ENCODE measurements at places on chromosomes 4 and X. TPM values are rescaled to one million over a fixed set of nuclear protein-coding genes. Genes with fewer than 3 reads are reported as not detected.

OPRPN gene
- not detected for total RNA-seq

DOK7 gene
- not detected for total RNA-seq

TBC1D25 gene
- total RNA-seq, result 22.5 TPM

MAGEA2 gene
- total RNA-seq, result not detected

ZDHHC15 gene
- 0.11 TPM for total RNA-seq

OTC gene
- not detected for total RNA-seq

FAM199X gene
- 13.4 TPM for total RNA-seq

SPANXA2 gene
- not detected for total RNA-seq

SERTM2 gene
- not detected for total RNA-seq

HSFX4 gene
- total RNA-seq, result not detected

UNC5C gene
- not detected for total RNA-seq

GRCh38 chr4:11116940-11117339 lies 311.8 kb downstream of the HS3ST1 start:
- no peak for DNase-seq

- DNase-seq, result no peak
Measured at GRCh38 chr4:126616795-126617194, 1016.0 kb upstream of the INTU start.

DNA sequence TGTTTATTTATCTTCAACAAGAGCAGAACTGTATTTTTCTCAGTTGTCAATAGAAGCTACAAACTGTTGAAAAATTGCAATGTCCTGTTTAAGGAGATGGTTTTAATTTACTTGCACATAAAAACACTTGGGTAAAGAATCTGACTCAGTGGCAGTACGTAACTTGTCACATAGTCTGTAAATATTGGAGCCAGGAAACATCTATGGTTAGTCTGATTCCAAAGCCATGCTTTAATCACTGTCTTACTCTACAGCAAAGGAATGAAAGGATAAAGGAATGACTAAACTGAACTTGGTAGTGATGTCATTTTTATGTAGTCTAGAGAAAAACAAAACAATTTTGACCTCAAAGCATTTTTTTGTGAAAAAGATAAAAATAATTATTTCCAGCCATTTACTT lies 537.2 kb downstream of the STIM2 start:
- no peak for DNase-seq

DNA sequence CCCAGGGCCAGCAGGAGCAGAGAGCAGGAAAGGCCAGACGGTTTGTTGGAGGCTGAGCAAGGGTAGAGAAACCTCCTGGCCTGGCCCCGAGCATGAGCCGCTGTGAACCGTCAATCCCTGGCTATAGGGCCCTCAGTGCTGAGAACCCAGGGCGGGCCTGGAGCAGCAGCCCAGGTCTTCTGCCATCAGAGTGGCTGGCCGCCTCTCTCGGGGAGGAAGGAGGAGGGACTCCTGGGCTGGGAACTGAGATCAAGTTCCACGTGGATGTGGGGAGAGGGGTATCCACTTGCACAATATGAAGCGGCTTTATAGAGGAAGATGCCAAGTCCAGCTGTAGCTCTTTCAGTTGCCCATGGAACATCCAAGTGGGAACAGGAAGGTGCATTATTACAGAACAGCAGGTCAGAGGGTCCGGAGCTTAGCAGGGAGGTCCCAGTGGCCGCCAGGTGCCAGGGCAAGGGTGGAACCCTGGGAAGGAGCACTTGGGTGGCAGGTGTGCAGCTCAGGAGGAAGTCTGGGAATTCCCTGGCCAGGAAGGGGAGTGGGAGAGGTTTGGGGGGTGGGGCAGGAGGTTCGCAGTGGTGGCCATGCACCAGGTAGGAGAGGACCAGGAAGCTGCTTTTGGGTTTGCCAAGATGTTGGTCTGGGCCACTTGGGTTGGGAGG lies 31.7 kb upstream of the CRMP1 start:
- DNase-seq, result no peak

GRCh38 chrX:9940421-9940820 lies 26.7 kb upstream of the CLDN34 start:
- no peak for DNase-seq

GRCh38 chr4:102794999-102795398 lies 32.4 kb downstream of the UBE2D3 start:
- DNase-seq, result no peak

DNA sequence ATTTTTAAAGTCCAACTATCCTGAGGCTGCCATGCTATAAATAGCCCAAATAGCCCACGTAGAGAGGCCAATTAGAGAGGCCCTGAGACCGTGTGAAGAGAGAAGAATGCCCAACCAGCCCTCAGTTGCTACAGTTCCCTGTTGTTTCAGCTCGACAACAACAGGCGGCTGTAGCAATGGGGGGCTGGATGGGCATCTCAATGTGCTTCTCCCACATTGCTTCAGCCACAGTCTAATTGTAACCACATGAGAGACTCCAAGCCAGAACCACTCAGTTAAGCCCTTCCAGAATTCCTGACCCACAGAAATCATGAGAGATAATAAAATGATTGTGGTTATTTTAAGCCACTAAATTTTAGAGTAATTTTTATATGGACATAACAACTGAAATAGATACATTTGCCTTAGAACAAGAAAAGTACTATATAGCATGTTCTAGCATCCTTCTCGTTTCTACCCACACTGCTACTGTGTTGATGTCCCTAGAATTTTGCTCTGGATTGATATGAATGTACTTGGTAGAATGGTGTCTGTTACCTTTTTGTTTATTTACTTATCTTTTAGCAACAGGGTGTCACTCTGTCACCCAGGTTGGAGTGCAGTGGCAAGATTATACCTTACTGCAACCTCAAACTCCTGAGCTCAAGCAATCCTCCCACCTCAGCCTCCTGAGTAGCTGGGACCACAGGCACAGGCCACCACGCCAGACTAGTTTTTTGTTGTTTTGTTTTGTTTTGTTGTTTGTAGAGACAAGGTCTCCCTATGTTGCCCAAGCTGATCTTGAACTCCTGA lies 436.4 kb downstream of the BCOR start:
- DNase-seq, result no peak

DNA sequence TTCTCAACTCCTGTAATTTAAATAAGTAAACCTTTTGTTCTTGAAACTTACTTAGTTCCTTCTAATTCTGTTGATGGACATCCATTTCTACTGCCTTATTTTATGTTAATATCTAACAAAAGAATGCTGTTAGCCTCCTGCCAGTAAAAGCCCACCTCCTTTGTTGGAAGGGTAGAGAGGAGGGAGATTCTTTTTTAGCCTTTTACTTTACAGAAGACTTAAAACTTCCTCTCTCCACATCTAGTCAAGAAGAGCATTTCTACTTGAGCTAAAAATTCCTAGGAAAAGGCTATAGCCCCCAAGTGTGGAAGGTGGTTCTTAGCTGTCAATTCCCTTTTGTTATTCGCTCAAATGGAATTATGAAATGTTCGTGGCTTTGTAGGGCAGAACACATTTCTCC lies 118.7 kb downstream of the ZIC3 start:
- DNase-seq, result no peak

Measured in activated naive CD8-positive, alpha-beta T cell treated with anti-CD3 and anti-CD28 coated beads, Interleukin-2, amount 10 ng/mL, durations not matched to agents 7 days and 5 days (primary cell).